T-helper 2 cell treated with Interferon-gamma antibody and Interleukin-4, amounts not matched to agents 5 μg/mL and 100 μg/mL, for 36 hours (primary cell): ENCODE measurements at places on chromosomes 7 and 10.

GRCh38 chr10:62233356-62234076 lies 35.1 kb downstream of the RTKN2 start:
- no peak for DNase-seq

DNA sequence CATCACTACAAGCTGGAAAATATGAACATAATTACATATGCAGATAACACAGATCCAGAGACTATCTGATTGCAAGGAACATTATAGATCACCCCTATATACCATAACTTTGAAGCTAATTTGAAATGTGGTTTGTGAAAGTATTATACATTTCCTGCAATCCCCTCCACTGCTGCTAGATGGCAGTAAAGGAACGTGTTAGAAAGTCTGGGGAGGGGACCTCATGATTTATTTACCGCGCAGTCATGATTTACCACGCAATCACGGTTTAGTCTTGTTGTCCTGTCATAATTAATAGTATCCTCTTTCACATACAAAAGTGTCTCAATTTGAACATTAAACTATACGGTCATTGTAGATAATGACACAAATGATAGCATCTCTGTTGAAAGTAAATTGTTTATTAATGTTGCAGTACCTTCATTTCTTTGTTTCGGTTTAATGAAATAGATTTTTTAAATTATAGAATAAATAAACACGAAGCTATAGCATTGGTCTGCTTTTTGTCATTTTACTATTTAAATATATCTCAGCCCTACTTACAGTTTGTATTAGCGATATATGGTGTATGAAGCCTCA lies 145.3 kb upstream of the PRSS1 start:
- DNase-seq = peak; percentile 23

GRCh38 chr10:110052916-110053315 lies 45.1 kb downstream of the ADD3 start:
- no peak for DNase-seq

DNA sequence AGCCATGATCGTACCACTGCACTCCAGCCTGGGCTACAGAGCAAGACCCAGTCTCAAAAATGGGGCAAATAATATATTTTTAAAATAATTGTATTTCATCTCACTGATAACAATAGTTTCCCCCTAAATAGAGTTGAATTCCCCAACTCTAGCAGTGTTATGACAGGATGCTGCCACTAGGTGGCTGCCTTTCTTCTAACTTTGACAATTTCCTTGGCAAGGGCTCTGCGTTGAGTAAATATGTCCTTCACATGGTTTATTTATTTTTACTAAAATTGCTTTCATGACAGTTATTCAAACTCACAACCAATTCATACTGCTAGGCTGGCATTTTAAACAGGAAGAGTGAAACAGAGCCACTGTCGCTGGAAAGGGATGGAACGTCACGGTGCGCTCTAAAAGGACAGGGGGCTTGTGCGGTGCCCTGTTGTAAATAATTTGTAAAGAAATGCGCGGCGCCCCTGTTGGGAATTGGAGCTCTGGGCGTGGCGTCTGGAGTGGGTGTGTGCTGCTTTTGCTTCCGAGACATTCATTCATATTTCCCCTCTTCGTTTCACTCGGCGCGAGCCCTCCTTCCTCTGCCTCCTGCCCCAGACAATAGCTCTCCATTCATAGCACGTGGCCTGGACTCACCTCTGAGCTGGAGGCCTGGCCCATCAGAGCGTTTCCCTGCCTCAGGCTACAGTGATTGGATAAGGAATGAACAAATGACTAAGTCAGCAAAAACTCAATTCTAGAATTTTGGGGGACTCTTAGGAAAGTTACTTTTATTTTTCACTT lies 20.5 kb upstream of the PITRM1 start:
- DNase-seq = peak; percentile 26

GRCh38 chr7:77202481-77202976 lies 2.9 kb upstream of the FGL2 start:
- peak; percentile 15 for DNase-seq

DNA sequence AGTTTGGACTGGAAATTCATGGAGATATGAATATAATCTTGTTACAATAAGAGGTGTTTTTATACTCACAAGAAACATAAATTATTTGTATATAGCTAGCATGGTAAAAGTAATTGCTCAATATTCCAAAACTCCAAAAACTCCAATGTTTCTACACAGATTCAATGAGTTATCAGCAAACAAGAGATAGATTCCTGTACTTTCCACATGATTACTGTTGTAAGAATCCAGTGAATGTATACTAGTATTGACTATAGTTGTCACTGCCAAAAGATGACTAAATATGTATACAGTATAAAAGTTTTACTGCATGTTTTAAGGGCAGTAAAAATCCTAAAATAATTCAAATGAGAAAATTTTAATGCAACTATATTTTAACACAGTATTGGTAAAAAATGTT lies 10.7 kb downstream of the ATOH7 start:
- DNase-seq = no peak

DNA sequence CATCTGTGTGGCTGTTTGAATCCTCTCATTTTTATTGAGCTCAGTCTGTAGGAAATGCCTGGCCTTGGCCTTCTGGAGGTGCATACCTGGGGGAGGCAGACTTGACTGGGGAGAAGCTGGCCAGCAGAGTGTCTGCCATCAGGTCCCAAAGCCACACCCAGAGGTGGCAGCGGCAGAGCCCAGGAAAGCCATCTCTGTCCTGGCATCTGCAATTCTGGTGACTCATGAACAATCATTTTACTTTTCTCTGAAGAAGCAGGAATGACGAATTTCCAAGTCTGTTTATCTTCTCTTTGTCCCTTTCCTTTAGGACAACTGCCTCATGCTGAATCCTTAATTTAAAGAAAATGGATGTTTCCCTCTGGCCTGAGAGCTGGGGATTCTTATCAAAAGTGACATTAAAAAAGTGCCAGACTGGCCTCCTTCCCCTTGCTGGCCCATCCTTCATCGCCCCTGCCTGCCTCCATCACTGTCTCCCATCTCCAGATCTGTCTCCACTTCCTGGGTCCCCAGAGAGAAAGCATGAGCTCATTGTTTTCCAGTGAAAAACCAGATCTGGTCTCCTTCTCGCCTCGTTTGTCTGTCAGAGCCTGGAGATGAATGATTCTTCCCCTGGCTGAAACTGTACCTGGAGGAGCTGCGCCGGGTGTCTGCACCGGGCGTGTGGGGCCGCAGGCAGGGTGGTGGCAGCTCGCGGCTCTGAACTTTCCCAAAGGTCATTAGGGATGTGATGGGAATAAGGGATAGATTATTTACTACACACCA lies 124.5 kb downstream of the TMEM178B start:
- DNase-seq = no peak

- DNase-seq = no peak
Observed at GRCh38 chr7:48515171-48515570, 343.9 kb downstream of the ABCA13 start.

DNA sequence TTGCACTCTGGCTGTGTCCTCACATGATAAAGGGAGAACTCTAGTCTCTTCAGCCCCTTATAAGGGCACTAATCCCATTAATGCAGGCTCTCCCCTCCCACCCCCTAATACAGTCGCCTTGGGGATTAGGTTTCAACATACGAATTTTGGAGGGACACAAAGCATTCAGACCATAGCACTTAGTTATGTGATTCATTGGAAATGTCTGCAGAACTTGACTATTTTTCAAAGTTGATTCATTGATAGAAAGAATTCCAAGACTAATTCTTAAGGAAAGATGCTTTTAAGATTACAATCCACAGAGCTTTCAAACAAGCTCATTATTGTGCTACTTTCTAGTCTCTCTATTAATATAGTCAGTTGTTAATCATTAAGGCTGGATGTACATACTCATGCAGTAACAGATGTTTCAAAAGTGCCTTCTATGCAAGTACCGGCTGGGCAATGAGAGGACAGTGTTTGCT lies 85.3 kb upstream of the RPA3 start:
- DNase-seq = no peak

GRCh38 chr7:97752215-97752614 lies 20.3 kb downstream of the TAC1 start:
- DNase-seq = no peak

GRCh38 chr7:105776068-105776790 lies 100.2 kb downstream of the ATXN7L1 start:
- DNase-seq = no peak
